ENCODE measurements at places on chromosomes 7 and 10.

- no peak overlapping the region for H3K27ac ChIP-seq
- DNase-seq = no peak
- H3K36me3 ChIP-seq = no peaks in the 10 kb centered on the region
- no peaks in the 10 kb centered on the region for H3K27me3 ChIP-seq
- no peaks in the 10 kb centered on the region for H3K4me1 ChIP-seq
Measured at GRCh38 chr10:85420501-85421191, 945.9 kb downstream of the GRID1 start.

- H3K36me3 ChIP-seq = no peaks in the 10 kb centered on the region
- no peak for DNase-seq
- no peaks in the 10 kb centered on the region for H3K27me3 ChIP-seq
- H3K27ac ChIP-seq = no peak overlapping the region
- H3K4me3 ChIP-seq = no peak overlapping the region
Measured at GRCh38 chr10:72782649-72783330, 90.8 kb downstream of the MCU start.

GRCh38 chr7:19121977-19122588, 4.6 kb upstream of the TWIST1 start:
- no peak for DNase-seq
- H3K4me3 ChIP-seq = no peak overlapping the region
- no peaks in the 10 kb centered on the region for H3K4me1 ChIP-seq
- H3K27ac ChIP-seq = no peak overlapping the region

DNA sequence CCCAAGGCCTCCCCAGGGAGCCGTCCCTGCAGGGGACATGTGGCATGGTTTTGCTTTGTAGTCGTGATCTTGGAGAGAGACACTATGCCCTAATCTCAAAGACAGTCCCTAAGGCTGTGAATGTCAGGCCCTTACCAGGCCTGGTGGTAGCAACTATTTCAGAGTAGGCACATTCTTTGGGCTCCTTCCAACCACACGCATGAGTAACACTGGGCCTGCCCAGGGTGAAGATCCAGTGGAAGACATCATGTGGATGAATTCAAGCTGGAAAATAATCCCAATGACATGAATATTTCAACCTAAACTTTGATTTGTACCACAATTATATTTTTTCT, 39.5 kb upstream of the INSIG1 start:
- H3K4me3 ChIP-seq = no peak overlapping the region
- H3K27ac ChIP-seq = no peak overlapping the region
- DNase-seq = no peak
- H3K36me3 ChIP-seq = no peaks in the 10 kb centered on the region
- peaks cover 88% of the 10 kb centered on the region for H3K27me3 ChIP-seq

GRCh38 chr10:110774069-110775019, 97.4 kb upstream of the PDCD4 start:
- H3K27me3 ChIP-seq = no peaks in the 10 kb centered on the region
- peaks cover 9% of the 10 kb centered on the region for H3K4me1 ChIP-seq
- no peak overlapping the region for H3K4me3 ChIP-seq
- peak; percentile 87 for DNase-seq
- no peaks in the 10 kb centered on the region for H3K36me3 ChIP-seq

DNA sequence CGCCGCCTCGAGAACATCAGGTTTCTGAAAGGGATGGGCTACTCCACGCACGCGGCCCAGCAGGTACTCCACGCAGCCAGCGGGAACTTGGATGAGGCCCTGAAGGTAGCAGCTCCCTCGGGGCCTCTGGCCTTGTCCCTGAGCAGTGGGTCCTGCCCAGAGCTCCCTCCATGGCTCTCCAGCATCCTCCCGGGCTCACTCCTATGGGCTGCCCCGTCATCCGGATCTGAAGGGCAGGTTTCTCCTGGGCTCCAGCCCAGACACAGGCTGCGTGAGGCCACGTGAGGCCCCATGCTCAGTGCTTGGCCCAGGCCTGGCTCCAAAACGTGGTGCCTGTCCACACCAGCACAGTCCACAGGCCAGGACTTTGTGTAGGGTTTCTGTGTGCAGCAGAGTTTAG, 32.5 kb downstream of the NUB1 start:
- DNase-seq = no peak
- no peaks in the 10 kb centered on the region for H3K27me3 ChIP-seq
- H3K27ac ChIP-seq = no peak overlapping the region
- peaks cover 16% of the 10 kb centered on the region for H3K4me1 ChIP-seq
- H3K36me3 ChIP-seq = peaks cover 47% of the 10 kb centered on the region

DNA sequence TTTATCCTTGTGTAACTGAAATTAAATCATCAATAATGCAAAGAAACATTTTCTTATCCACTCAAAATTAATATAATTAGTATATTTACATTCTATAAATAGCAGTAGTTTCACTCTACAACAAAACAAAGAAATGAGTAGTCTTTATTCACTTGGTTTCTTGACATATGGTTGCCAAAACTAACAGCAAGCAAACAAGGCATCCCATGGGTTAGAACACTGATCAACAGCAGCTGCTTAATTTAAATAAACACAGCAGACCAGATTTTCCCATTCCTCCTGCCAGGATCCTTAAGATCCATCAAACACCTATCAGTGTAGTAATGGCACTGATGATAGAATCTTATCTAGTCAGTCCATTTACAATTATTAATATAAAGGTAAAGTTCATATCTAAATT, 22.1 kb downstream of the NCAPG2 start:
- peaks cover 96% of the 10 kb centered on the region for H3K36me3 ChIP-seq
- DNase-seq = no peak
- H3K27me3 ChIP-seq = no peaks in the 10 kb centered on the region

- DNase-seq = peak; percentile 95
- no peak overlapping the region for H3K27ac ChIP-seq
- peaks cover 47% of the 10 kb centered on the region for H3K4me1 ChIP-seq
Measured at GRCh38 chr7:151123822-151124464, 37.7 kb downstream of the AGAP3 start.

DNA sequence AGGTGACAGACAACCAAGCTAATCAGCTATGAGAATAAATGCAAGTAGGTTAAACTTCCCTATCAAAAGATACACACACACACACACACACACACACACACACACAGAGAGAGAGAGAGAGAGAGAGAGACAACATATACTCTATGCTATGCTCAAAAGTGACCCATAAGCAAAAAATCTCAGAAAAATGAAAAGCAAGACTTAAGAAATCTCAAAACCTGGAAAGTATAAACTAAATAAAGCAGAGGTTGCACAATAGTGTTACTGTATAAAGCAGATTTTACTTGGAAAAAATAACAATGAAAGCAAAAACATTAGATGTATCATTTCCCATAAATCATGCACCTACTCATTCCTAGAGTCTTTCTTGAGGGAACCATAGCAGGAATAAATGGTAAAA, 221.5 kb downstream of the INHBA start:
- no peak overlapping the region for H3K27ac ChIP-seq
- no peaks in the 10 kb centered on the region for H3K4me1 ChIP-seq
- DNase-seq = no peak
- no peaks in the 10 kb centered on the region for H3K36me3 ChIP-seq
- H3K4me3 ChIP-seq = no peak overlapping the region

- no peak overlapping the region for H3K27ac ChIP-seq
- no peaks in the 10 kb centered on the region for H3K27me3 ChIP-seq
- no peak overlapping the region for H3K4me3 ChIP-seq
- no peaks in the 10 kb centered on the region for H3K4me1 ChIP-seq
Measured at GRCh38 chr7:112009081-112009480, 197.1 kb downstream of the DOCK4 start.

DNA sequence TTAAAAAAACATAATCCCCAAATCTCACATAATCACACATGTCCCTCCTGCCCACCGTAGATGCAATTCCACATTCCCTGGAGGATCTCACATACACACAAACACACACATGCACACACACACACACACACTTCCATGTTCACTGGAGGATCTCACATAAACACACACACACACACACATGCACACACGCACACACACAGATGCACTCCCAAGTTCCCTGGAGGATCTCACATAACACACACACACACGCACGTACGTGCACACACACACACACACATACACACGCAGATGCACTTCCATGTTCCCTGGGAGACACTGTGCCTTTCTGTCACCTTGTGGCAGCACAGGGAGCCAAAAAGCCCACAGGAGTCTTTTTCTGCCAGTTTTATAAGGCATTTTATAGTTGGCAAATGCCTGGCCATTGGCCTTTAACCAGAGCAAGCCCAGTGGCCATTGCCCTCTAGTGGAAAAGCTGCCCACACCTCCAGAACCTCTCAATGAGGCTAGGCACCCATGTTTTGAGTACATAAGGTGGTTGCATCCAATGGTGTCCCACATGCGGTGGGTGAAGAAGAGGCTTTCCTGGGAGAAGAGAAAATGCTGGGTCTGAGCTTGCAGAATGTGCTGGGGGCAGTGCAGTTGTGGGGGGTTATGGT, 115.4 kb upstream of the ACBD5 start:
- no peaks in the 10 kb centered on the region for H3K27me3 ChIP-seq
- no peak overlapping the region for H3K4me3 ChIP-seq
- H3K4me1 ChIP-seq = no peaks in the 10 kb centered on the region
- no peak overlapping the region for H3K27ac ChIP-seq
- DNase-seq = no peak
- H3K36me3 ChIP-seq = no peaks in the 10 kb centered on the region

DNA sequence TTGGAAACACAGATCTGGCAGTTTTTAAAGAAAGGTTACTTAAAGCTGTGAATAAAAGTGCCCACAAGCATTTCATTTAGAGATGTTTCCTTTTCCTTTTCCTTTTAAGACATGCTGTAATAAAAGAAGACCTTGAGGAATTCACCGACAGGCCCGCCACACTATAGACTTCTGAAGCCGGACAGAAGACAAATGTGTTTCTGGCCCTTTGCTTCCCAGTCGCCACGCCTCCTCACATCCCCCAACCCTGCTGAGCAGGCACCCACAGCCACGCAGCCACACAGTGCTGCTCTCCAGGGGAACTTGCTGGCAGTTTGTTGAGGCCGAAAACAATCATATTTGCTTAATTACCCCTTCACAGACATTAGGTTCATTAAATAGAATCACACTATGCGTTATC, 83.4 kb downstream of the SLC25A13 start:
- peak; percentile 87 for DNase-seq
- H3K4me1 ChIP-seq = peaks cover 17% of the 10 kb centered on the region
- no peak overlapping the region for H3K4me3 ChIP-seq

- H3K36me3 ChIP-seq = no peaks in the 10 kb centered on the region
- no peak for DNase-seq
- no peak overlapping the region for H3K27ac ChIP-seq
- no peak overlapping the region for H3K4me3 ChIP-seq
- H3K4me1 ChIP-seq = no peaks in the 10 kb centered on the region
Measured at GRCh38 chr10:77501152-77501845, 136.3 kb downstream of the KCNMA1 start.

DNA sequence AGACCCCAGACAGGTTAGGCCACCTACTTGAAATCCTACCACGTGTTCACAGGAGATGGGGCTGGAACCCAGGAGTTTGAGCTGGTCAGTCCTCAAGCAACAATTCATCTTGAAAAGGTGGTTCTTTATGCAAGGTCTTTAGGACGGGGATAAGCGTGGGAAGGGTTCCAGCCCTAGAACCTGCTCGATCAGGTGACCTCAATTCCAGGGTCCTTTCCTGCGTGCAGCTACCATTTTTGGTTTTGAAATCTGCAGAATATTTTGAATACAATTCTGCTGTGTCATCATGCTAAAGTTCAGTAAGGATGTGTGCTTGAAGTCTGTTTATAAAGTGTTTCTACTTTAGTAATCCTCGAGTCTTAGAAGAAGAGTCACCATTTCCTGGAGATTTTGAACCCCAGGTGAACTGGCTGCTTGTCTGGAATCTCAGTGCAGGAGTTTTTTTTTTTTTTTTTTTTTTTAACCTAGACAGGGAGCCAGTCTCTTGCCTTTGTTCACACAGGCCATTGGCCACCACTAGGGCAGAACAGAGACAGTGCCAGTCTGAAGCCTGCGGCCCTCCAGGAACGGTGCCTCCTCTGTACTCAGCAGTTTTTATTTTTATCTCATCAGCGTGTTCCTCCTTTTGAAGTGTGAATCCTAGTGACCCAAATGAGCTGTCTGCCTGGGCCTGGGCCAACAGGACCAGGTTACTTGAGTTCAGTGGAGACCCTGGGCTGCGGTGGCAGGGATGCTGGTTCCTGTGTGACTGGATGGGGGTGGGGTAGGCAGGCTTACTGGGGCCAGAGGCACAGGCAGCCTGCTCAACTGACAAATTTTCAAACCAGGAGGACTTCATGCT, 54.6 kb downstream of the EEPD1 start:
- no peak overlapping the region for H3K4me3 ChIP-seq
- H3K36me3 ChIP-seq = no peaks in the 10 kb centered on the region
- no peak for DNase-seq
- peaks cover 25% of the 10 kb centered on the region for H3K4me1 ChIP-seq
- no peak overlapping the region for H3K27ac ChIP-seq

- no peak overlapping the region for H3K27ac ChIP-seq
- H3K4me3 ChIP-seq = no peak overlapping the region
- peaks cover 4% of the 10 kb centered on the region for H3K4me1 ChIP-seq
- no peaks in the 10 kb centered on the region for H3K36me3 ChIP-seq
- DNase-seq = no peak
- H3K27me3 ChIP-seq = no peaks in the 10 kb centered on the region
Measured at GRCh38 chr7:123598657-123599056, 3.0 kb upstream of the ASB15 start.

DNA sequence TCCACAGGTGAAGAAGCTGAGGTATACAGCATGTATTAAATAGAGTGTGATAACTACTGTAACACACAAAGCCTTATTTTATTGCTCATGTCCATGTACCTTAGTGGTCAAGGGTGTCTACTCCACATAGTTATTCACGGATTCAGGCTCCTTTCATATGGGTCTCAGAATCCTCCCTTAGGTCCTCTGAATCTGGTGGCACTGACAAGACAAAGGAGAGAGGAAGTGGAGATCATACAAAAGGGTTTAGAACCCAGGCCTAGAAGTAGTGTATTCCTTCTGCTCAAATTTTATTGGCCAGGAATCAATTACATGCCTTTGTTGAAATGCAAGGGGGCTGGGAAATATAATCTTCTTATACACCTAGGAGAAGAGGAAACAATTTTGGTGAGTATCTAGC, 164.6 kb downstream of the PTEN start:
- no peak for DNase-seq
- H3K4me3 ChIP-seq = no peak overlapping the region
- no peaks in the 10 kb centered on the region for H3K4me1 ChIP-seq

GRCh38 chr10:98587156-98587837, 140.6 kb upstream of the HPS1 start:
- H3K4me1 ChIP-seq = no peaks in the 10 kb centered on the region
- no peak for DNase-seq
- no peaks in the 10 kb centered on the region for H3K36me3 ChIP-seq
- no peak overlapping the region for H3K27ac ChIP-seq
- H3K4me3 ChIP-seq = no peak overlapping the region

GRCh38 chr10:101429423-101429822, 75.5 kb downstream of the BTRC start:
- H3K27me3 ChIP-seq = no peaks in the 10 kb centered on the region
- H3K27ac ChIP-seq = no peak overlapping the region
- no peaks in the 10 kb centered on the region for H3K4me1 ChIP-seq
- no peaks in the 10 kb centered on the region for H3K36me3 ChIP-seq
- H3K4me3 ChIP-seq = no peak overlapping the region
- DNase-seq = no peak

GRCh38 chr10:72242675-72243074, 26.6 kb upstream of the ASCC1 start:
- H3K36me3 ChIP-seq = no peaks in the 10 kb centered on the region
- DNase-seq = no peak
- no peaks in the 10 kb centered on the region for H3K27me3 ChIP-seq
- no peak overlapping the region for H3K27ac ChIP-seq
- H3K4me3 ChIP-seq = no peak overlapping the region
- peaks cover 32% of the 10 kb centered on the region for H3K4me1 ChIP-seq

- no peak overlapping the region for H3K4me3 ChIP-seq
- no peak for DNase-seq
- peaks cover 13% of the 10 kb centered on the region for H3K4me1 ChIP-seq
- no peak overlapping the region for H3K27ac ChIP-seq
- peaks cover 91% of the 10 kb centered on the region for H3K27me3 ChIP-seq
Measured at GRCh38 chr7:128117691-128118090, 86.5 kb upstream of the LRRC4 start.

Data from K562 (cell line).